NCI-H1436 treated with DMSO at 0.1 percent for 48 hours (cell line): ENCODE measurements at places on chromosomes 7 and 10.

- no peak for DNase-seq
These were observed 72.2 kb upstream of the PALS2 start for GRCh38 chr7:24501009-24501408.

- DNase-seq = no peak
These were observed 7.7 kb downstream of the DDX56 start for GRCh38 chr7:44565795-44566559.

GRCh38 chr7:36306222-36306621, 83.4 kb upstream of the ANLN start:
- DNase-seq = no peak

DNA sequence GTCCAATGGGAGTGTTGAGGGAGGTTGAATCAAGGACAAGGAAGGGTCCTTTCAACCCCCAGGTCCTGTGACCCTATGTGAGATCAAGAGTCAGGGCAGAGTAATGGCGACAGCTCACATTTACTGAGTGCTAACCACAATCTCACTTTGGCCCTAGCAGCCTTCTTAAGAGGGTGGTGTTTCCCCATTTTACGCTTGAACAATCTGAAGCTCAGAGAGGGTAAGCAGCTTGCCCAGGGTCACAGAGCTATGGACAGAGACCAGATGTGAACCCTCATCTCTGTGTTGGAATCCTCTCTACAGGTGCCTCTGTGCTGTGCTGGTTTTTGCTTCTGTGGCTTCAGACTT, 102.0 kb downstream of the GRK5 start:
- DNase-seq = no peak

DNA sequence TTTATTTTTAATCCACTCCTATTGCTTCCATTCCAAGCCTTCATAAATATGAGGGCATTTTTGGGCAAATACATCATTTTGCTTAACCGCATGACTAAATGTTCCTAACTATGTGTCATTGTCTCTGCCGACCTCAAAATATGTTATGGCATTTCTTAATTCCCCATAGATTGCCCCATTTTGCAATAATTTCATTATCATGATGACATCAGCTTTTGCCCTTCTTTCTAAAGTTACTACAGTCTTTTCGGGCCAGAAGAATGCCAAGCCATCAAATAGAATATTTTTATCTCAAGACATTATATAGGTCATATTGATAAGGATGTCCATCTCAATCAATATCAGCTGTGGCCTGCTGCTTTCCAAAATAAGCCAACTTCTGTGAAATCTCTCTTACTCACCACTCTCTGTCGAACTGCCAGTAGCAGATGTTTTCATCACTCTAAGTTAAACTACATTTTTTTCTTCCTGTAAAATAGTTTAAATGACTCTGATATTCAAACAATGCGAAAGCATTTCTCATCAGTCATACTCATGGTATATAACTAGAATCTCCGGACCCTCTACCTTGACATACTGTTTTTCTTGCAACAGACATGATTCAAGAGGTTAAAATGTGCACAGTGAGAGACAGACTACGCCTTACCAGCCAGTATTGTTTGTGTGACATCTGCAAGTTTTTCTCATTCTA, 1254.6 kb upstream of the CELF2 start:
- DNase-seq = no peak

DNA sequence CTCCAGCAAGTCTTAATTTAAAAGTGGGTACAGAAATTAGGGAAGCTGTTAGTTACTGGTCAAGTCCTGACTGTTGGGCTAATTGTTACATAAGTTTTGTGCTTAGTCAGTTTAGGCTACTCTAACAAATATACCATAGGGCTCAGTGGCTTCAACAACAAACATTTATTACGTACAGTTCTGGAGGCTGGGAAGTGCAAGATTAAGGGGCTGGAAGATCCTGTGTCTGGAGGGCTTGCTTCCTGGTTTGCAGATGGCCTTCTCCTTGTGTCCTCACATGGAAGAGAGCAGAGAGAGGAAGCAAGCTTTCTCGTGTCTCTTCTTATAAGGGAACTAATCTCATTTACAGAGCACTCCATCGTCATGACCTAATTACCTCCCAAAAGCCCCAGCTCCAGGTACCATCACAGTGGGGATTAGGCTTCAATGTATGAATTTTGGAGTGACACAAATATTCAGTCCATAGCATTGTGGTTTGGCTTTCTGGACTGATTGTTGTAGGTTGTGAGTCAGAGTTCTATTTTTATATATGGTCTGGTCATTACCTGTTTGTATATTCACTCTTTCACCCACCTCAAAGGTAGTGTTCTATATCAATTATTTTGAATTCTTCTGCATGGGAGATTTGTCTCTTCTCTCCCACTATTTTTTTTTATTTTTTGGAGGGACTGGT, 17.1 kb downstream of the ST7 start:
- no peak for DNase-seq

DNA sequence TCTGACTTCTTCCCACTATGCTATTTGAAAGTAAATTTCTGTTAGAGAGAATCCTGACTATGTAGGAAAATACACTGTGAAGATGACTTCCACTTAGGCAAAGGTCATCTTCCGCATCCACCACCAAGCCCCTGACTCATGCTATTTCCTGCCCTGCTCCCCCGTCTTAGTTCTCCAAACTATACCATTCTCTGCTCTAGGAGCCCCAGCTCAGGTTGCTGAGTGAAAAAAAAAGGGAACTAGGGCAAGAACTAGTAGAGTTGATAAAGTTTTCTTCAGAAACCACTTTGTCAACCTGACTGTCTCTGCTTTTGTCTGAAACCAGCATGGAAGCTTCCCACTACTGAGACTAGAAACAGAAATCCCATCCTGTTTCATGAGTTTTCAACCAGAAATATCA, 96.9 kb downstream of the EVX1 start:
- DNase-seq = no peak

DNA sequence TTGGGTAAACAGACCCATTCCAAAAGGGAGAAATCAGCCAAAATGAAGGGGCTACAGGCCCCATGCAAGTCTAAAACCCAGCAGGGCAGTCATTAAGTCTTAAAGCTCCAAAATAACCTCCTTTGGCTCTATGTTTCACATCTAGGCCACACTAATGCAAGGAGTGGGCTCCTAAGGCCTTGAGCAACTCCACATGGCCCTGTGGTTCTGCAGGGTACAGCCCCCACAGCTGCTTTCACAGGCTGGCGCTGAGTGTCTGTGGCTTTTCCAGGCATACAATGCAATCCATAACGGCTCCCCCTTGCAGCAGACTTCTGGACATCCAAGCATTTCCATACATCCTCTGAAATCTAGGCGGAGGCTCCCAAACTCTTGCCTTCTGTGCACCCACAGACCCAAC, 9.0 kb downstream of the TMEM243 start:
- DNase-seq = no peak

DNA sequence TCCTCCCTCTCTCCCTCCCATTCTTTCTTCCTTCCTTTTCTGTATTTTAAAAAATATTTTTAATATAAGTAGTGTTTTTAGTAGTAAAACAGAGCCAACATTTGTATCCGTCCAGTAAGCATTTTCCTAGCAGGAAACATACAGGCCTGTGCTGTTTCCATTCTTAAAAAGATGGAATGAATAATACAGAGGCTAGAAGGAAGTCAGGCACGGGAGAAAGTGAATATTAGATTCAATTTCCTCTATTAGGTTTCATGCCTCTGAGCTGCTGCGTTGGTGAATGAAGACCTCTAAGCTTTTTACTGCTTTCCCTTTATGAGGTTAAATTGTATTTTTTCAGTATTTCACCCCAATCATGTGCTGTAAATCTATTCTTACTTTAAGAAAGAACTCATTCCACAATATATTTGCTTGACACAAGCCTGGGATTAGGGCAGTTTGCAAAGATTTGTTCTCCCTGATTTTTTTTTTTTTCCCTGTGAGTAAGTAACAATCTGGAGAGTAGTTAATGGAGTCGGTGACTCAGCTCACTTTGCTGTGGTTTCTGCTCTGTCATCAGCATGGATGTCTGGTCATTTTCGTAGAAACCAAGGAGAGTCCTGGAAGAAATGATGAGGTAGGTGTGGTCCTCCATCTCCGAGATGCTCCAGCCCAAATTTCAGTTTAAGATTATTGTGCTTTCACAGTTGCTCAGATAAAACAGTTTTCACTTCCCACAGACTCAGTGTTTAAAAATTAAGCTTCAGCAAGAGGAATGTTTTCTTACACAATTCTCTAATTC, 76.1 kb upstream of the PITRM1 start:
- peak; percentile 4 for DNase-seq

- no peak for DNase-seq
These were observed 757.1 kb downstream of the SORCS3 start for GRCh38 chr10:105398202-105398601.

GRCh38 chr7:147904219-147904576, 686.4 kb upstream of the C7orf33 start:
- no peak for DNase-seq

- no peak for DNase-seq
These were observed 265.8 kb upstream of the SEMA3D start for GRCh38 chr7:85452674-85453073.

DNA sequence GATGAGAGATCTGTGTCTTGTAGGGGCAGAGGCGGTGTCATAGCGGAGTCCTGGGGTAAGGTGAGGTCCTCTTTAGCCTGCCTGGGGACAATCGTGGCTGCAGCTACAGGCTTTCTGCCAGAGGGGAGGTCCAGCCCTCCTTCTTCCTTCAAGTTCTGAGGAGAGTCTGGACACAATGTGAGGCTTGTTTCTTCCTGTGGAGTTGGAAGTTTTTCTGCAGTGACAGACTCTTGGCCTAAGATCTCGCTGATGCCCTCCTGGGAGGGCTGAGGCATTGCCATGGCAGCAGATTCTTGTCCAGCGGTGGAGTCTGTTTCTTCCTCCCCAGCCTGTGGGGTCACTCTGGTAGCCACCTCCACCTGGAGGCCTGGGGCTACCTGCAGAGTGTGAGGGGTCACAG, 4.4 kb downstream of the NACAD start:
- DNase-seq = no peak

DNA sequence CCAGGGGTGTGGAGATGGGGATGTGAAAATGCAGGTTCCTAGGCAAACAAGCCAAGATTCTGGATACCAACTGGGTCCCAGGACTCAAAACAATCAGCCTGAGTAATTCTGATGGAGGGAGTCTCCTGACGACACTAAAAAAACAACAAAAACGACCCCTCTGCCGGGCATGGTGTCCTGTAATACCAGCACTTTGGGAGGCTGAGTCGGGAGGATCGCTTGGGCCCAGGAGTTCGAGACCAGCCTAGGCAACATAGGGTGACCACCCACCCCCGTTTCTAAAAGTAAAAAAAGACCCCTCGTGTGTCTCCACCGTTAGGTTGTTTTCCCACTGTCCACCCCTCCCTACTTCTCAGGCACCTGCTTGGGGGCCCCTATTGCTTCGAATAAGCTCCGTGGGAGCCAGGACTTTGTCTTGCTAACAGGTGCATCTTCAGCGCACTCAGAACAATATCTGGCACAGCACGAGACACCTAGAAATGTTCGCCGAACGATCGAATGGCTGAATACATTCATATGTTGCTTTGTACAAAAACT, 743 bp upstream of the NRF1 start:
- DNase-seq = no peak

DNA sequence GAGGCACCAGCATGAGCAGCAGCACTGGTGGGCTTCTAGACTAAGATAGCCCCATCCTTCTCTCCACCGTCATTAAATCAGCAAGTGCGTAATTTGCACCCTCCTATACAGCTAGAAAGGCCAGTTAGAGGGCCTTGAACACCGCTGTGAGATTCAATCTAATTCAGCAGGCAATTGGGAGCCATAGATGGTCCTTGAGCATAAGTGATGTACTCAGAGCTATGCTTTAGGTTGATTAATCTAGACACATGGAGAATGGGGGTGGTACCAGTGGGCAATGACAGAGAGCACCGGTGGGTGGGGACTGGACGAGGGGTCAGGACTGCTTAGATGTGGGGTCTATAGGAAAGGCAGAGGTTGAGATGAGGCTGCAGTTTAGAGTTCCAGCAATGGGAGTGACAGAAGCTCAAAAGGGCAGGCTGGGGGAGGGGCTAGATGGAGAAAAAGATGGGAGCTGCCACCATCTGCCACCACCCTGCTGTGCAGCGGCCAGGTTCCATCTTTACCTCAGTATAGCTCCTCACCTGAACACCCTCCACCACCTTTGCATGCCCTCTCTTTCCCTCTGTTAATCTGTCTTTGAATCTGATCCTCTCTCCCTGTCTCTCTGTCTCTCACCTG, 87.3 kb downstream of the C10orf105 start:
- DNase-seq = no peak

- no peak for DNase-seq
These were observed 68.6 kb downstream of the ADAM22 start for GRCh38 chr7:88002617-88003016.

GRCh38 chr10:72020914-72021809, 57.0 kb downstream of the CHST3 start:
- DNase-seq = no peak

GRCh38 chr7:158710651-158711102, 6.1 kb upstream of the NCAPG2 start:
- no peak for DNase-seq

DNA sequence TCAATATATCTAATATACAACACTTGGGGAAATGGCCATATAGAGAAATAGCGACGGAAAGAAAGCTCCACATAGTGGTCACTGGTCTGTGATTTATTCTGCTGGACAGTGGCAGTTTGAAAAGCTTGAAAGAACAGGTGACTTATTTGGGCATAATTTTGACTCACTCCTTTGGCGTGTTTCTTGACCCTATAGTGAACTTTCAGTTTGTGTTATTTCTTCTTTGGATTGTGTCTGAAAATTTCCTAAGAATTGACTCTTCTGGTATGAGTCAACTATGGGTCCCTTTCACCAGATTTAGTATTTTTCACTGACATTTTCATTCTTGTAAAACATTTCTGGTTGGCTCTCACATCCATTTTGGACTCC, 25.8 kb upstream of the IMMP2L start:
- DNase-seq = no peak

- no peak for DNase-seq
These were observed 36.5 kb downstream of the JMJD1C start for GRCh38 chr10:63429281-63429680.

GRCh38 chr7:30589111-30589510, 5.6 kb upstream of the GARS1 start:
- DNase-seq = no peak

DNA sequence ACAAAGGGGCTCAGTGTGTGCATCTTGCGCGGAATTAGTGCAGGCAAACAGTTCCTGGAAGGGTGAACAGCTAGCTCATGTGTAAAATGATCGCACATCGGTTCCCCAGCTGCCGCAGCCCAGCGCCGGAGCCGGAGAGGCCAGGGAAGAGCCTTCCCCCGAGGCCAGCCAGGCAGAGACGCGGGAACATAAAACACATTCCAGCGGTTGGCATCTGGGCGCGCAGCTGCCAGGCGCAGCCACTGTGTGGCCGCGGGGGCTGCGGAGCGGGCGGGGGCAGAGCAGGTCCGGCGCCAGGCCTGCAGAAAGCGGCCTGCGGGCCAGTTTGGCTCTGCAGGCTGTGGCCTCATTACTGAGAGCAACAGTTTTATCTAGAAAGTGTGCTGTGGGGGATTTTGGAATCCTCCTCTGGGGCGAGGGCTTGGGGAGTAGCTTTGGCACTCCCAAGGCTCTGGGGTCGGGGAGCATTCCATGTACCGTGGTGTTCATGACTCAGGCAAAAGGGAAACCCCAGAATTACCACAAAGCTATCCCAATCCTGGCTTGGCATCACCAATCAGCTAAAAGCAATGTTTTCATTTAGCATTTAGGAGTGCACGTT, 74.3 kb downstream of the SAMD9 start:
- DNase-seq = no peak
